ENCODE measurements at places on chromosomes 12 and 14. TPM values are rescaled to one million over a fixed set of nuclear protein-coding genes. Genes with fewer than 3 reads are reported as not detected.

- DNase-seq = no peak
Observed at GRCh38 chr14:55780156-55780946, 200.3 kb downstream of the KTN1 start.

DNA sequence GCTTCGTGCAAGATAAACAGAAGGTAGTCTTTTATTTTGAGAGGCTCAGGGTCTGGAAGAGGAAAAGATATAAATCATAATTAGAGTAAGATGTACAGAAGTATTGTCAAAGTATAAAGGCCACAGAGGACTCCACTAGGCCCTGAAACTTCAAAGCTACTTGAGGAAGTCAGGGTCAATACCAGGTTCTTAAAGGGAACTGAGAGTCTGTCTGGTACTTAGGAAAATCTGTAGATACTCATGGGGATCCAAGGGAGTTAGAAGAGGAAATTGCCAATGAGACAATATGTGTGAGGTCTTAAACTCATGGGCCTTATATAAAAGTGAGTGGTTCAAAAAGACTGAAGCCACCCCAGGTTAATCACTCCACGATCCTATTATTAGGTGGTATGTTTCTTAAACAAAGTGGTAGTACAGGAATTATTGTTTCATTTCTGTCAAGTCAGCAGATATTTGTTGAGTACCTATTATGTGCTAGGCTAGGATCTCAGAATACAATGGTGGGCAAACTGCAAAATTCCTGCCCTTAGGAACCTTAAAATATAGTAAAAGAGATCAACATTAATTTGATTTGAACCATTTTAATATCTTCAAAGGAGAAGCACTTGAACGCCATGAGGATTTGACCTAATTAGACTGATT is 314.6 kb downstream of the ADAMTS20 start:
- DNase-seq = no peak

The PHC1 gene
- polyA plus RNA-seq = 35.1 TPM

DNA sequence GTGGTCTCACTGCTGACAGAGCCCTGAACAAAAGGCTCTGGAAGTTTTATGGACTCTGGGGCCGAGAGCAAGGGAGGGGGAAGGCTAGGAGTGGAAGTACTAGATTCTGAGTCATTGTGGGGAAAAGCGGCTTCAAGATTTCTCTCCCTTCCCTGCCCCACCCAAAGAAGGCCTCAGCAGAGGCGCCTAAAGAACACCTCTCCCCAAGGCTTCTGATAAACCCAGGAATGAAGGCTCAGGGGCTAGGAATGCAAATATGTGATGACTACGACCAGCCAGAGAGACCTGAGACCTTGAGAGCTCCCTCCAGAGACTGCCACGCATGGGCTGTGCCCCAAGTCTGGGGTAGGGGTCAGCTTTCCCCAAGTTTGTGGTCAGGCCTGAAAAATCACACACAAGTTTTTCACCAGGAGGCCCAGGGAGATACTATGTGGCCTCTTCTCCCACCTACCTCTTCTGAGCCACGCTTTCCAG is 130.7 kb upstream of the HIF1A start:
- no peak for DNase-seq

- DNase-seq = no peak
Observed at GRCh38 chr14:81743605-81744004, 210.0 kb upstream of the SEL1L start.

The SIRT4 gene
- polyA plus RNA-seq = 5.0 TPM
